ENCODE measurements at places on chromosomes 3 and 15.

DNA sequence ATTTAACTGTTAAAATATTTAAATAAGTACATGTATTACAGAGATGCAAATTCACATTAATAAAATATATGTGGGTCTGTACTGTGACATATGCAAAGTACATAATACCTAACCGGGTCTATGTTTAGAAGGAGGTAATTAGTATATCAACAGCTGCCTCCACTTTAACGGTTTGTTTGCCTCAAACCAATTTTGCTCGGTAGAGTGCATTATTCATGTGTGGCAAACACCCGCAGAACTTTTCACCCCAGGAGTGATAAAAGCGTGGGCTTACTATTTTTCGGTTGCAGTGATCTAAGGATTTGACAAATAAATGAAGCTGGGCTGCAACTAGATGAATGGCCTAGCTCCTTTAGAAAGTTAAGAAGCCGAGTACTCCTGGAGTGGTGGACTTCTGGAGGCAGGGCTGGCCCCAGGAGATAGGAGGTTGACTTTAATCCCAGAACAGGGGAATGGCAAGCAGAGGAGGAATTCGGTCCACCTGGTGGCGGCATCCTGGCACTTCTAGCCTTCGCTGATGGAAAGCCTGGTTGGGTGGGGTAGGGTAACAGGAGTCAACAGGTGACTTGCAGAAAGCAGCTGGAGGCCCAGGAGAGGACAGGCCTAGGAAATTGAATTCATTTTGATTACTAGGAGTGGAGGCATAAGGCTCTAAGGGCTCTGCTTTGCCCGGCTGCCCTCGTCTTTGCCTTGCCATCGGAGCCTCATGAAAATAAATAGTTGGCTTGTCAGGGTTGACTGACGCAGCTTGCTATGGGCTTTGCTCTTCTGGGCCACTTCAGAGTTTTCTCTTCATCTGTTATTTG lies 2.4 kb downstream of the SLCO3A1 start:
- DNase-seq, result no peak

- DNase-seq, result no peak
Observed at GRCh38 chr3:13285007-13285567, 135.0 kb downstream of the NUP210 start.

- no peak for DNase-seq
Observed at GRCh38 chr3:57949785-57950615, 58.2 kb upstream of the FLNB start.

DNA sequence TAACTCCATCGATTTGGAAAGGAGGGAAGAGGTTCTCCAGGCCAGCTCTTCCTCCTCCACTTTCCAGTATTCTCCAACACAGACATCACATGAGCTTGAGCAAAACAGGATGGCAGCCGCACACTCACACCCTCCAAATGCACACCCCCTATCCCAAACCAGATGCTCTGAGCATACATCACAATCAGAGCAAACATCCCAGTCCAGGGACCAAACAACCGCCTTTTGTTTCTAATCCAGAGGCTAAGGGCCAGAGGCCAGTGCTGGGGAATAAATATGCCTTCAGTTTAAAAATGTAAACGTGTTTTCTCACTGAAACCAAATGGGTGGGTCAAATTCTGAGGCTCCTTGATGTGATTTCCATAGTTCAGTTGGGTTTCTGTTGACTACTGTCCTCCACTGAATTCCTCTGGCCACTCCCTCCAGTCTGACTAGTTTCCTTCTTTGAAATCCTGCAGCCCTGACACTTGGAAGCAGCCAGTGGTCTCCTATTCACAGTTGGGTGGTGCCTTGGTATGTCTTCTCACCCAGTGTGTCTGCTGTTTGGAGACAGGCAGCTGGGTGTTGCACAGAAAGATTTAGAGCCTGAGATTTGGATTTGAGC lies 19.2 kb upstream of the MFGE8 start:
- no peak for DNase-seq

DNA sequence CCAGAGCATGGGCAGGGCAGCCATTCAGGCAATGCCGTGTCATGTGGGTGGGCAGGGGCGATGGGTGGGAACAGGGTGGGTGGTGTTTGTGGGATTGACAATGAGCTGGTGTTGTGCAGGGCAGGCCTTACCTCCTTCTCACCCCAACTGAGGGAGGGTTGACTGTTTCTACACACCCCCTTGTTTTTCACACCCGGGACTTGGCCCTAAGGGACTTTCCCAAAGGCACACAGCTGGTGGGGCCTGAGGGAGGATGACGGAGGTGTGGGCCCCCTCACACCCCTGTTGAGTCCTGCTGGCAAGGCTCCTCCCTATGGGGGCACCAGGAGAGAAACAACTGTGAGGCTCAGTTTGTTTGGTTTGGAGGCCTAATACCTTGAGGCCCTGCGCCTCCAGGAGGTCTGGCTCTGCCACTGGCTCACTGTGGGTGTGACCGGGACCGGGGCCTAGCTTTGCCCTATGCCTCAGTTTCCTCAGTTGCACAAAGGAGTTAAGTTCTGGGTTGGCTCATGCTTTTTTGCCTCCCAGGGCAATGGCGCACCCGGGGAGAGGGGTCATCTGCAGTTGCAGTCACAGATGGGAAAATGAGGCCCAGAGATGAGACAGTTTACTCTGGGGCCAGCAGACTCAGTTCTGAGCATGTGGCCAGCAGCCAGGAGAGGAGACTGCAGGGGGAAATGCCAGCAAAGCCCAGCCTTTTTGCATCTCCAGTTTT lies 5.1 kb upstream of the DNAH1 start:
- DNase-seq, result peak; percentile 87

DNA sequence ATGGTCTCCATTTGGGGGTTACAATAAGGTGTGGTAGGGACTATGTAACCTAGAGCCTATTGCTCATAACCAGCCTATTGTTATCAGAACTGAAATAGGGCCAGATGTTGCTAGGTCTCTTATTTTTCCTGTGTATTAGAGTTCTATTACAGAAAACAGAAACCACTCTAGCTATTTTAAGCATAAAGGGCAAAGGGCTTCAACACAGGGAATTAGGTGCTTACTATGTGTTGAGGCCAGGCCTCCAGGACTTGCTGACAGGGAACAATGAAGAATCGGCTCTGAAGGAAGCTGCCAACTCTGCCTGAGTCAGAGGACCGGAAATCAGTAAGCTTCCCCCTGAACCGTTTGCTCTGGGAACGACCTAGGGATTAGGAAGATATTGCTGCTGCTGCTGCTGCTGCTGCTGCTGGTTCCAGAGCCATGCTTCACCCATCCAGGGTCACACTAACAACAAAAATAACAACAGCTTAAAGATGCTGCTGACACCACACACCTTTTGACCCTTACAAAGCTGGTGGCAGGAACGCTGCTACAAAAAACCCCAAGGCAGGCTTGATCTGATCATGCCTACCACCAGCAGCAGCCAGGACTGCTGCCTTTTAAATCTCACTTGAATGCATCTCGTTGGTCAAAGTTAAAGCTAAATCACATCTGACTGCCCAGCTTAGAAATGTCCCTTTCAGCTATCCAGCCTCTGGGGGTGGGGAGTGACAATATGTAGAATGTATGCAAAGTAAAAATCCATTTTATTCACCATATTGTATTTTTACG lies 276.9 kb upstream of the IL12A start:
- DNase-seq, result no peak

DNA sequence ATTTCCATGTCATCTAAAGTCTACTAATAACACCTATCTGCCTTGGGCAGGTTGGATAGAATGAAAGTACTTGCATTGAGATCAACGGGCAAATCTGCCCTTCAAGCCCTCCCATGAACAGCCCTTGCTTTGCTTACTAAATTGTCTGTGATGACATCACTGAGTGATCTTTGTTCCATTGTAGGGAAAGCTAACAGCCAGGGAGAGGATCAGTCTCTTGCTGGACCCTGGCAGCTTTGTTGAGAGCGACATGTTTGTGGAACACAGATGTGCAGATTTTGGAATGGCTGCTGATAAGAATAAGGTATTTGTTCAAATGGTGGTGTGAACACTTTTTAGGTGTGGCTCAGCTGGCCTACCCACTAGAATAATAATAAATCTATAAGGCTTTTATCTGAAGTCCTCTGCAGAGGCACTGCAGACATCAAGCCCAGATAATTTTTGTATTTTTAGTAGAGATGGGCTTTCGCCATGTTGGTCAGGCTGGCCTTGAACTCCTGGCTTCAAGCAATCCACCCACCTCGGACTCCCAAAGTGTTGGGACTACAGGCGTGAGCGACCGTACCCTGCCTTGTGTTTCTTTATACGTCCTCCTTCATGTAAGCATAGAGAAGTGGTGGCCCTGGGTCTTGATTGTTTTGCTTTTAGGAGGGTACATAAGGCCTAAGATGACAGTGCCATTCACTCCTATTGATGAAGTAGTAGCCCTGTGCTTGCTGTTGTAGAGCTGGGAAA lies 5.7 kb downstream of the PCCB start:
- no peak for DNase-seq

DNA sequence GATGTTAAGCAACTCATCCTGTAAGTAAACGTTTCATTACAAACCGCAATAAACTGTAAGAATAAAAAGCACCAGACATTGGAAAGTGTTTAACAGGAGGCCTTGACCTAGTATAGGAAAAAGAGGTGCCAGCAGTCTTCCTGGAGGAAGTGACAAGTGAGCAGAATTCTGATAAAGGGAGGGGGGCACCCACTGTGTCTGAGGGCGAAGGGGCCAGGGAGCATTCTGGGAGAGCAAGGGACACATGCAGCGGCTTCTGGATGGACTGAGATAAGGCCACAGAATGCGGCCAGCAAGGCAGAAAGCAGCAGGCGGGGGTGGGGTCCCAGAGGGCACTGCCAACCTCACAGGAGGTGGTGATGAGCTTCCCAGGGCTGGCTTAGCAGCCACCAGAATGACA lies 80.2 kb downstream of the MTHFS start:
- no peak for DNase-seq

DNA sequence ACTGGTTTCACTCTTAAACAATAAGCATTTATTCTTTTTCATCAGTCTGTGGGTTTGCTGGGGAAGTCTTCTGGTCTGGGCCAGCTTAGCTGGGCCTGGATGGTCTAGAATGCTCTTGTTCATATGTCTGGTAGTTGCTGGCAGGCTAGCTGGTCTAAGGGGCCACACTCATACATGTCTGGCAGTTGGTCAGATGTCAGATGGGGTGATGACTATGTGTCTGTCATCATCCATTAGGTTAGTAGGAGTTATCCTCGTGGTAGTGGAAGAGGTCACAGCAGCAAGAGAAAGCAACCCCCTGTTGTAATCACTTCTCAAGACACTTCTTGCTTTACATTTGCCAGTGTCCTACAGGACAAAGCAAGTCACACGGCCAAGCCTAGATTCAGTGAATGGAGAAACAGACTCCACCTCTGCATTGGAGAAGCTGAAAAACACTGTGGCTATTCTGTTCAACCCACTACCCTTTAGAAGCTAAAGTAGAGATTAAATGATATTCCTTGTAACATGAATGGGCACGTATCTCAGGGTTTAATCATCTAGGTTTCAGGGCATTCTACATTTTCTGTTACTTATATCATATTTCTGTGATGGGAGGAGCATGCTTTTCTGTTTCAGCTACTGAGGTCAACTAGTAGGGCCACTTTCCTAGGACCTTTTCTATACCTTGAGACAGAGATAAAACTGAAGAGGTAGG lies 5.5 kb upstream of the ARID3B start:
- peak; percentile 18 for DNase-seq

DNA sequence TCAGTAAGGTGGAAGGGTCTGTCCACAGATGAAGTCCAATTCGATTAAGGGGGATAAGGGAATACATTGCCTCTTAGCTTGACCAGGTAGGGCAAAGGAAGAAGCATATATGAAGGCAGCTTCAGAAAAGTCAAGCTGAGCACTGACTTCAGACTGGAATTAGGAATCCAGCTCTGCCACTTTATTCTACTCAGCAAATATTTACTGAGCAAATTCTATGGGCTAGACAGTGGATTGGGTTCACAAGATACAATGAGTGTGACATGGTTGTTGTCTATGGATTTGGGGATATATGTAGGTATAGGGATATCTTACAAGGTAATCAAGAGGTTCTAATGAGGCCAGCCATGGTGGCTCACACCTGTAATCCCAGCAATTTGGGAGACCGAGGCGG lies 526 bp downstream of the ADIPOQ start:
- DNase-seq, result no peak

- DNase-seq, result no peak
Observed at GRCh38 chr15:58932710-58933280, 684 bp downstream of the SLTM start.

DNA sequence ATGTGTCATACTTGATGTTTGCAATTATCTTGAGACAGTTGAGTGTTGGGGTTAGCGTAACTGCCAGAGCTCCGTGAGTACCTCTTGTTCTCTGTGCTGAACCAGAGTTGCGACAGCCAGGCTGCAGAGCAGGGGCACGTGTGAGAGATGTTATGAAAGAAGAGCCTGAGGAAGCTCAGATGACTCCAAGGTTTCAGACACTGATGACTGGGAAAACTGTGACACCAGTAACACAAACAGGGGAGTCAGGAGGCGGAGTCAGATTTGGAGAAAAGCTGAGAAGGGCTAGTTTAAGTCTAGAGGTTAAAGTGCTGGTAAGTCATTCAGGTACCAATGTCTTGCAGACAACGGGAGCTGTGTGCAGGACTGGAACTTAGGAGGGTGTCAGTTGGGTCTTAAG lies 45.0 kb downstream of the BLM start:
- DNase-seq, result no peak

GRCh38 chr3:163779396-163780344 lies 1298.6 kb downstream of the SI start:
- peak; percentile 2 for DNase-seq

DNA sequence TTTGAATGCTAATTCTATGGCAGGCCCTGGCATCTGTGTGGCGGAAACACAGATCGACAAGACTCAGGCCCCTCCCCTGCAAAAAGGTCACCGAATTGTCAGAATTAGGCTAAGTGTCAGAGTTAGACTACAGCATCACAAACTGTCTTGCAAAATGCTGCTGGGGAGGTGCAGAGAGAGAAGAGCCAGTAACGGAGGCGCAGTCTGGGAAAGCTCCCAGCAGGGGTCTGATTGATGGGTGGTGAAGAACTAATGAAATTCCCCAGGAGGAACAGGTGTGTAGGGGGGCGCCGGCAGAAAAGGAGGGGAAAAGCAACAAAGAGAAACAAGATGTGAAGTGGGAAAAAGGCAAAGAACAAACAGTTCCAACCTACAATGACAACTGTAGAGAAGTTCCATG lies 72.7 kb upstream of the TAMM41 start:
- DNase-seq, result no peak

GRCh38 chr15:57320631-57321220 lies 55.6 kb upstream of the CGNL1 start:
- DNase-seq, result no peak

DNA sequence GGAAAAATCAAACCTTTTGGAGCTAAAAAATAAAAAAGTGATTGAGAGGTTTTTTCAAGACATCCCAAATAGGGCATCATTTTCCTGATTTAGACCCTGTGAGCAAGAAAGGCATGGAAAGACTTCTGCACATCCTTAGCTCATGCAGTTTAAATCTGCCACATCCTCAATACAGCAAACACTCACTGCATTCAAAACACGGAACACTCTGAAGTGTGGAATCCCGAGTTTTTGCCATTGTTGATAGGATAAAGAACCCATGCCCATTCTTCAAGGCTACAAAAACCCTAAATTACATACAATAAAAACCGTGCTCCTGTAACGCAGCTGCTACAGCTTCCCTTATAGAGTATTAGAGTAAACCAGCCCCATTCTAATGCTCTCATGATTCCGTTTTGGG lies 346.8 kb downstream of the GABRG3 start:
- no peak for DNase-seq

GRCh38 chr3:71355862-71356261 lies 227.7 kb downstream of the FOXP1 start:
- no peak for DNase-seq
